ENCODE measurements at places on chromosomes 12 and 14. TPM values are rescaled to one million over a fixed set of nuclear protein-coding genes. Genes with fewer than 3 reads are reported as not detected.

- no peak for DNase-seq
These were observed 330.5 kb downstream of the PAWR start for GRCh38 chr12:79360286-79360685.

DNA sequence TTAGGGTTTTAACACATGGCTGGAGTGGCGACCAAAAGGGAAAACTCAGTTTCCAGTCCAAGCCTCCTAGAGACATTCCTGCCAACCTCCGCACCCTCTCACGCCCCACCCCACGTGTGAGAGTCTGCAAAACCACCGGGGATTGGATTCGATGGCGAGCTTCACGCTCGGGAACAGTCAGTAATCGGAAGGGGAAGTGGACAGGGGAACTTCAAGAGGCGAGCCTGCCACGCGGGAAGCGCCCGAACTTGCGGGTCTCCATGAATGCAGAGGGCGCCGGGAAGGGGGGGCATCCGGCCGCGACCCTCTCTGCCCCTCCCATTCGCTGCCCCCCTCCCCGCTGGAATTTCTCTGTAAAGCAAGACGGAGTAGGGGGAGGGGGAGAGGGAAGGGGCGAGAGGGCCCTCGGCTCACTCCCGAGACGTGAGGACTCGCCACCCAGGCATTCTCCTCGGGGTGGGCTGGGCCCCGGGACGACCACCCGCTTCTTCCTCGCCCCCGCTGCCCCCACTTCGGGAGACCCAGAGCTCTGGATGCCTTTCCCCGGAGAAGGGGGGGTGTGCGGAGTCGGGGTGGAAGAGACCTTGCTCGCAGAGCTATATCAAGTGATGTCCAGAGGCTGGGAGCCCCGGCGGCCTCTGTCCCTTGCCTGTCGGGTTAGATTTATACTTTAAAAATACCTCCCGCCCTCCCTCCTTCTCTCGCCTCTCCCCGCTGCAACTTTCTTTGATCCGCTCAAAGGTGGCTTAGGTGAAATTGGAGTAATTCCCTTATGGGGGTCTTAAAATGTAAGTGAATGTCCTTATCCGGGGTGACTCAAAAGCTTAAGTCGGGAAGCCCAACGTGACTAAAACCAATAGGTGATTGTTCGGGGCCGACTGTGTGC lies 2.5 kb upstream of the CCND2 start:
- DNase-seq = no peak

- DNase-seq = no peak
These were observed 182.7 kb downstream of the KTN1 start for GRCh38 chr14:55762595-55763232.

The RIPK3 gene
- 0.95 TPM for total RNA-seq

All from astrocyte (in vitro differentiated cells and primary cell).